ENCODE measurements at places on chromosomes 16 and 17. TPM values are rescaled to one million over a fixed set of nuclear protein-coding genes. Genes with fewer than 3 reads are reported as not detected.

CMTM2 gene
- 0.93 TPM for total RNA-seq

SLC46A1 gene
- total RNA-seq: 8.2 TPM

FOXJ1 gene
- 21.6 TPM for total RNA-seq

CEP295NL gene
- 8.1 TPM for total RNA-seq

STAC2 gene
- total RNA-seq: 0.93 TPM

FGF11 gene
- 4.8 TPM for total RNA-seq

WSCD1 gene
- 20.4 TPM for total RNA-seq

MMP2 gene
- total RNA-seq: 189 TPM

ATP6V0C gene
- total RNA-seq: 46.2 TPM

Measured in metanephros (tissue), 2 donors.